ENCODE measurements at places on chromosomes 12 and 14.

GRCh38 chr14:68094752-68095151, 275.2 kb downstream of the RAD51B start:
- no peak for DNase-seq

GRCh38 chr12:121932914-121933521, 14.6 kb downstream of the CFAP251 start:
- DNase-seq = no peak

DNA sequence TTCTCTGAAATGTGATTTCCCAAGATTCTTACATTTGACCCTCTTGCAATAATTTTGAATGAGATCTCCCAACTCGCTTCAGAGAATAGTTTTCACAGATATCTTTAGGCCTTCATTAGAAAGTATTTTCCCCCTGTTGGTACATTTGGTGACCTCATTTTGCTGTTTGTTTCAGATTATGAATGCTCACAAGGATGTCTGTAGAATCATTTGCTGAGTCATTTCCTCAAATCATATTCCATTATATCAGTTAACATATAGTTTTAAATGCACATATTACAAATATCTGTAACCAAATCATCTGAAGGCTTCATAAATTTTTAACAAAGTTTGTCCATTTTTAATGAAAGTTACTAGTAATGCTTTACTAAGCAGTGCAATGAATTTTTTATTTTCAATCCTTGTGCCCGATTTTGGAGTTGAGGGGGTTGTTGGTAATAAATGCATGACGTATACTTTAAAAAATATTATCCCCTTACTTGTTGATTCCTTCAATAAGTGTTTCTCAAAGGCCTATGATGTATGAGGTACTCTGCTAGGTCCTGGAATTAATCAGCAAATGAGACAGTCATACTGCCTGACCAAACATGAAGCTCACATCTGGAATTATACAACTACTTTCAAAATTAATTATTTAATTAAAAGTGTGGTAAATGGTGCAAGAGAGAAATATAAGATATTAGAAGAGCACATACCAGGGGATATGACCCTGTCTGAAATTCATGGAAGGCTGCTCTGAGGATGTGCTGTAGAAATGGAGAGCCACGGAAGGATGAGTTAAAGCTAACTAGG, 126.9 kb upstream of the RAP1B start:
- no peak for DNase-seq

DNA sequence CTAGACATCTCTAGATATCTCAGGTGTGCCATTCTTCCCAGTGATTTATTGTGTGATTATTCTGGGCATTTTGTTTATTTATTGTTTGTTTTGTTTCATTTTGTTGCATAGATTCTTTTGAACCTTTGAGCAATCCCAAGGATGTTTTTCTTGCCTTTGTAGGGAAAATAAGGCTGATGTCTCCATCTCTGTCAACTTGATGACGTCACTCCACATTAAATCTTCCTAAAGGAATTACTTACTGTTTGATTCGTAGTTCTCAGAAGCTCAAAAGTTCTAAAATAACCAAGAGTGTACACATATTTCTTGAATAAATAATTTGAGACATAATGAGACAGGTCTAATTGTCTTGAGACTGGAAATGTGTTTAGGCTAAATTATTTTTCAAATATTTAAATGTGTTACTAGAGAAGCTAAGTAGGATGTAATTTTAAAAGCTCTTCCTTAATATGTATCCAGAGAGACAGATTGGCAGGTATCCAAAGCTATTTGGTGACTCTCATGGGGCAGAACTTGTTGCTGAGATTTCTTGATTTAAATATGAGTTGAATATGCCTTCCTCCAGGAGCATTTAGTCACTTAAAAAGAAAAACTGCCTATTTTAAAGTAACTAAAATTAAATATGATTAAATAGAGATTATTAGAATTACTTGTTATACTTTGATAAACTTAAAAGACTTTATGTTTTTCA, 128.7 kb downstream of the CNTN1 start:
- DNase-seq = no peak

DNA sequence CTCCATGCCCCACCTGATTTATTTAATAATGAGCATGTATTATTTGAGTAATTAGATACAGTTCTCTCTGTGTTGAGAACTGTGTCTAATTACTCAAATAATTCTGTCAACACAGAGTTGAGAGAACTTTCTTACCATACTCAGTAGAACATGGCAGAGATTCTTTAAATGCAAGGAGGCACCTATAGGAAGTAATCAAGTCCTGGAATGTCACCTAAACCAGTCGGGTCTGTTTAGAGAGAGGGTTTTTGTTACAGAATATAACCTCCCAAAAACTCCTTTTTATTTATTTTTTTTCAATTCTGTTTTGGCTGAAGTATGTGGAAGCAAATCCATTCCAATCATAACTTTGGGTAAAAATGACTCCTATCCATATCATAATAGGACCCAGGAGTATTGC, 37.5 kb upstream of the CIT start:
- DNase-seq = no peak

GRCh38 chr12:124666722-124667259, 99.4 kb upstream of the NCOR2 start:
- DNase-seq = no peak

DNA sequence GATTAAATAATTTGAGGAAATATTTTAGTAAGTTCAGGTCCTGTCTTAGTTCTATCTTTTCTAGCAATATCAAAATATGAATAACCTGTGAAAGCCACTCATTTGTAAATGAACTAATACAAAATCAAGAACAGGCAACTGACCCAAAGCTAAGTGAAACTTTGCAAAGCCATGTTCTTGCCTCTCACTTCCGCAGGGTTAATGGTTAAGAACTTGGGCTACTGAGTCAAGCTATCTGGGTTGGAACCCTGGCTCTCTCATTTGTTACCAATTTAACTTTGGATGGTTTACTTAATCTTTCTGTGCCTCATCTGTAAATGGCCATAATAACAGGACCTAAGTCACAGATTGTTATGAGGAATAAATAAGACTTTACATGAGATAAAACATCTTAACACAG, 2.8 kb downstream of the KIF21A start:
- no peak for DNase-seq

DNA sequence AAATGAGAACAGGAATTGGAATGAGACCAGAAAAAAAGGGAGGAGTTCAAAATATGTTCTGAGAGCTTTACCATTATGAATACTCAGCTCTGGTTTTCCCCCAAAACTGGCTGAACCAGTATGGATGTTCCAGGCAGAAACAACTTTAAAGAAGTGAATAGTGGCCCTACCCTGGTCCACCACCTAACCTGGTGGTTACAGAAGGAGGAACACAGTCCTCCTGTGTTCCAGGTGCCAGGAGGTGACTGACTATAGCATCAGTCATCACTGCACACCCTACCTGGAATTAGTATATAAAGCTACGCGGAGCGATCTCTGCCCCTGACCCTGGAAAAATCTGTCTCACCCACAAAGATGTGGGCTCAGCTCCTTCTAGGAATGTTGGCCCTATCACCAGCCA, at the start of gene A2ML1:
A2ML1 (plus strand) TSS at position 324 of the 400 bp plus-strand sequence; CDS start at position 355, 31 bp downstream.
- no peak for DNase-seq

DNA sequence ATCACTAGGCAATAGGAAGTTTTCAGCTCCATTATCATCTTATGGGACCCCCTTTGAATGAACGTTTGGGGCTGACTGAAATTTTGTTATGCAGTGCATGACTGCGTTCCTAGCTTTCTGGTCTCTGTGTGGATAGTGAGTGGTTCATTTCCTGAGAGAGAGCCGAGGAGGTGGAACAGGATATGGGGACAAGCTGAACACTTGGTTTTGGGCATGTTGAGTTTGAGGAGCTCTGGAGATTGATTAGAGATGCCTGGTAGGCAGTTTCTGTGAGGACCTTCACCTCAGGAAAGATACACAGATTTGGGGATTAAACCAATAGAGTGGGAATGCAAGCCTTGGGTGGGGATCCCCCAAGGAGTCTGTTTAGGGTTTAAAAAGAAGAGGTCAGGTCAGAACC, 27.7 kb downstream of the TEAD4 start:
- DNase-seq = no peak

DNA sequence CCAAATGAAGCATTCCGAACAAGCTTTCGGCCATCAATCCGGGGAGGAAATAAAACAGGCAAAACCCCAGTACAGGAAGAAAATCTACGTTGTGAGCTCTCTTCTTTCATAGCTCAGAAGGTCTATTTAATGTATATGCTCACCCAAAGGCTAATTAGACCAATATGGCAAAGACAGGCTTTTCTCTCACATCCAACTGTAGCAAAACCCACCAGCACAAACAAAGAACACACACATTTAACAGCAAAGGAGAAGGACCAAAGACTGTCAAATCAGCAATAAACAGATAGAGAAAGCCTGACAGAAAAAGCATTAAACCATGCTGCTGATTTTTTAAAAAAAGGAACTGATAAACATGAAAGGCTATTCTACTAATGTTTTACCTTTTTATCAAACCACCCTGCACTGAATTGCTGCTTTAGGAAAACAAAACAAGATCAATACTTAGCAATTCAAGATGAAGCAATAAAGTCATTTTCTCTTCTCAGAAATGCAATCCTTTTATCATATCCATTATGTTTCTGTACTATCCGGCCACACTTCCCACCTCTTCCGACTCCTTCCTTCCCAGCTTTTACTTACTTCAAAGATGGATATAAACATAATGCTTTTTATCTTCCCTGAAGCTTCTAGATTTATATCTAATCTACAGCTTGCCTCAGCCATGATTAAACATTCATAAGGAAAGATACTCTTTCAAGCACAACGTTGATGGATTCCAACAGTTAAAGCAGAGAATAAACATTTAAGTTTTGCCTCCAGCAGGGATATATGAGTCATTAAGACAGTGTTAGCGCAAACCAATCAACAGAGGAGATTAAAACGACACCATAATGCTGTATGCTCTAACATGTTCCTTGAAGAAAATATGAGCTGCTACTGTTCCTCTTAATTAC, 74.6 kb upstream of the BBS10 start:
- no peak for DNase-seq

DNA sequence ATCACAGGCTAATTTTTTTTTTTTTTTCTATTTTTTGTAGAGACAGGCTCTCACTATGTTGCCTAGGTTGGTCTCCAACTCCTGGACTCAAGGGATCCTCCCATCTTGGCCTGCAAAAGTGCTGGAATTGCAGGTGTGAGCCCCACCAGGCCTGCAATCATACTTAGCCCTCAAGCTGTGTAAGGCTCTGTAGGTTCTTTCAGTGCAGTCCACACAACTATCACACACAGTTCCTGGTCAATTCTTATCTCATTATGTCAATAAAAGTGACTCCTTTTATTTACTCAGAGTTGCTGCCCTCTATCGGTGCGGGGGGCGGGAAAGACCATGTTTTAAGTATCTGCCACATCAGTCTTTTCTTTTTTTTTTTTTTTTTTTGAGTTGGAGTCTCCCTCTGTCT, 29.0 kb downstream of the SLC2A3 start:
- peak; percentile 14 for DNase-seq

DNA sequence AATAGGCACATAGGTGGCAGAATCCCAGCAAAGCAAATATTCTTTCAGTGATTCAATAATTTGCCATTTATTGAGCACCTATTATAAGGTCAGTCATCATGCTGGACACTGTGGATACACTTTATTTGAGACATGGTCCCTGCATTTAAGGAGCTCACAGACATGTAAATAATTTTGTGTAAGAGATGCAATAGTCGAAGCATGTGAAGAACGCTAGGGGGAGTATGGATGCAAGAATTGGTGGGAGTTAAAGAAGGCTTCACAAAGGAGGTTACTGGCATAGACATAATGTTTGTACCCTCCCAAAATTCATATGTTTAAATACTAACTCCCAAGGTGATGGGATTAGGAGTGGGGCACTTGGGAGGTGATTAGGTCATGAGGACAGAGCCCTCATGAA, 260.6 kb upstream of the GARIN6 start:
- no peak for DNase-seq

GRCh38 chr12:34300376-34301250, 278.3 kb downstream of the ALG10 start:
- DNase-seq = no peak

GRCh38 chr12:57213763-57214397, 2.7 kb upstream of the NXPH4 start:
- DNase-seq = no peak

DNA sequence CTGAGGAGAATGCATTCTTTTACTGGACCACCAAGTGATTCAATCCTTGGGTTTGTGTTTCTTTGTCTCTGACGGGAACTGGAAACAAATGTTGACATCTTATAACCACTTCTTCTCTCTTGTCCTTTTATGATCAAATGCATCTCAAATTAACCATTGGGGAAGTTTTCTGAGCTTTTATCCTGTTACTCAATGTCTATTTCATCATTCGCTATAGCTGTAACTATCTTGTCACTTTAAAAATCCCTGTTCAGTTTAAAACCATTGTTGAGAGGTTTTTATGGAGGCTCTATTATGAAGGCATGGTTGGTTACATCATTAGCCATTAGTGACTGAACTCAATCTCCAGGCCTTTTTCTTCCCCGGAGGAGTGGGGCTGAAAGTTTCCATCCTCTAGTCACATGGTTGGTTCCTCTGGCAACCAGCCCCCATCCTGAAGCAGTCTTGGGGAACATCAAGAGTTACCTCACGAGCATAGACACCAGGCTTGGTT, 2.7 kb upstream of the CLEC6A start:
- DNase-seq = no peak

DNA sequence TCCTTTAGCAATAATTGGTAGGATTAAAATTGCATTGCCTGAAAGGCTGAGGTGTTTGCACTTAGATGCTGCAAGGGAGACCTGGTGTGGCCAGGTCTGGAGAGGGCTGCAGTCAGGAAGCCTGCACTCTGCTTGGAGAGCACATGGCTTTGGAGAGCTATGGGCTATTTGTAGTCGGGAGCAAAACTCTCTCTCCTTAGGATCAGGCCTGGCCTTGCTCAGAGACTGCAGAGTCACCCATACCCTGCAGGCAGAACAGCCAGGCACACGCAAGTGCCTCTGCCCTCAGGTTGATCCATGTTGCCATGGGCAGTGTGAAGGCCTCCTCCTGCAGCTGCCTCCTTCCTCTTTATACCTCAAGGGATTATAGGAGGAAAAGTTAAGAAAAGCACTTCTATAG, 26.8 kb downstream of the CKB start:
- no peak for DNase-seq

GRCh38 chr12:43742106-43742505, 16.5 kb downstream of the PUS7L start:
- no peak for DNase-seq

- DNase-seq = no peak
These were observed 18.2 kb downstream of the GLT1D1 start for GRCh38 chr12:128871516-128871892.

GRCh38 chr12:71645268-71645667, 18.4 kb downstream of the ZFC3H1 start:
- no peak for DNase-seq

DNA sequence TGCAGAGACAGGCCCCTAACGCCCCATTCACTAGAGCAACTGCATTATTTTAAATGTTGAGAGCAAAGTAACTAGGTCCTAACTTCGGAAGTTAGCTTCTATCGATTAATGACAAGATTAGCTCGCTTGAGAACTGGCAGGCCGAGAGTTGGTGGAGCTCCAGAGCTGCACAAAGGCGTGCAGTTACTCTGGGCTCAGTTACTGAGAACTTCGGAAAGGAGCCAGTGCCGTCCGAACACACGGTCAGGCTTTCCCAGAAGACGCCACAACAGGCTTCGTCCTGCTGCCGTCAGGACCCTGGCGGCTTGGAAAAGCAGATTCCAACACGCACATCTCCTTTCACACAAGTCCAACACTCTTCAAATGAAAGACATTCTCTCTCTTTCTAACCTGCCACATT, 45.4 kb upstream of the TESC start:
- DNase-seq = no peak

Data from stimulated activated CD4-positive, alpha-beta T cell treated with anti-CD3 and anti-CD28 coated beads, Interleukin-2, amount 100 ng/mL, for 4 hours (primary cell).